ENCODE measurements at places on chromosomes 2 and 18.

DNA sequence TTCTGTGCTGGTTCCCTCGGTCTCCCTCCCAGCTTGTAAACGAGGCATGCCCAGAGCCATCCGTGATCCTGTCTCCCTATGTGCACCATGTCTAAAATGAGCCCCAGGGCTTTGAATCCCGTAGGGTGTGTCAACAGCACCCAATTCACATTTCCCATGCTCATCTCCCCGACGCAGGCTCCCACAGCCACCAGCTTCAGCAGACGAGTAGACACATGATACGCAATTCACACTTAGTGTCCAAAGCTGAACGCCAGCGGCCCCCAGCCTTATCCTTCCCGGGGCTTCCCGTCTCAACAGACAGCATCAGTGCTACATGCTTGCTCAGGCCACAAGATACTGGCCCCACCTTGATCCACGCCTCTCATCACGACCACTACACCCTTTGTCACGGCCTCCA, 88.1 kb downstream of the EIPR1 start:
- DNase-seq = no peak

DNA sequence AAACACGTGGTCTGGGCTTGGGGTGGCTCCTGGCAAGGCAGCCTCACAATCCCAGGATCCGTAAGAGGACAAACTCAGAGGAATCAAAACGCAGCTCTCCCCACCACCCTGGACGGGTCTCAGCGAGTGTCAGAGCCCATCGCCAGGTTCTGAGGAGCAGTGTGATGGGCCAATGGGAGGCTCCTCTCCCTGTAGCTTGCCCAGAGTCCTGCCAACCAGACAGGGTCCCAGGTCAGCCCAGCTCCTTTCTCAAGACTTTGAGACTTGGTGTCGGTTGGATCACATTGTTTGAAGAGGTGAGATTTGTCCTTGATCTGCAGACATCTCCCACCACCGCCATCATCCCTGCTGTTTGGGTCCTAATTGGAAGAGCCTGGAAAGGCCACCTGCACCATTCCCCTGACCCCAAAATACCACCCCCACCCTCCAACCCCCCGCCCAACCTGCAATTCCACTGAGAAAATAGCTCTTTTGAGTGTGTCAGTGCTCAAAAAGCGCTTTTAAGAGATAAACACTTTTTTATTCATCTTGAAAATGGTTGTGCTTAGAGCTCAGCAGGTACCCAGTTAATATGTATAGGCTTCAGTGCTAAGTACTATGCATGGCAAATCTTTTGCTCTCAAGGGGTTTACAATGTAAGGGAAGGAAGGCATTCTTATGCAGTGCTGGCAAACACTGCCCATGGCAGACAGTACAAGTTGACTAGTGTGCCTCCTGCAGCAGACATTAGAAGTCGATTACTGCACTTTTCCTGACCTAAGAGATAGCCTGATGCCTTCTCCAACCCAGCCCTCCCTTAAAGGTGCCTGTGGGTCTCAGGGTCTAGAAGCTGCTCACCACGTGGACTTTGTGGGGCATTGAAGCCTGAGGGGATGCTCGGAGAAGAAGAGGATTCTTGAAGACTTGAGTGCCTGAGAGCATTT, 50.6 kb downstream of the GLI2 start:
- DNase-seq = no peak

DNA sequence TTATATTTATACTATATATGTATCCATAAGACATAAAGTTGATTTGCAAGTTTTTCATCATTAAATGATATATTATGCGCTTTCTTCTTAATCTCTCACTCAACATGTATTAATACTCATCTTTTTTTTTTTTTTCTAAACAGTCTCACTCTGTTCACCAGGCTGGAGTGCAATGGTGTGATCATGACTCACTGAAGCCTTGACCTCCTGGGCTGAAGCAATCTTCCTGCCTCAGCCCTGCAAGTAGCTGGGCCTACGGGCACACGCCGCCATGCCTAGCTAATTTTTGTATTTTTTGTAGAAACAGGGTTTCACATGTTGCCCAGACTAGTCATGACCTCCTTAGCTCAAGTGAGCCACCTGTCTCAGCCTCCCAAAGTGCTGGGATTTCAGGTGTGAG, 51.4 kb upstream of the MAP4K3 start:
- peak; percentile 93 for DNase-seq

DNA sequence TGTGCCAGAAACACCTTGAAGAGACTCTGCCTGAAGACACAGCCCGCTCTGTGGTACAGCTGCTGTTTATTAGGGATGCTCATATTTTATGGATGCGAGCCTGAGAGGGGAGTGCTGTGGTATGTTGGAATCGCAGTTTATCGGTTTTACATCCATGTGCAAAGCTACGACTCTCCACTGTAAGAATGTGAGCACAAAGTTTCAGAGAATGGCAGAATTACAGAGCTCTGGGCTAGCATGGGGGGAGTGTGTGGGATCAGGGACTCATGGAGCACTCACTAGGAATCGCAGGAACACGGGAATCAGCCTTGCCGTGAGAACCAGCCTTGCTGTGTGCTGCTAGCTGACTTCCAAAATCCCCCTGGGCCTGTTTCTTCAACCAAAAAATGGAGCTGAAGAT, 199.9 kb downstream of the RNF144A start:
- no peak for DNase-seq

DNA sequence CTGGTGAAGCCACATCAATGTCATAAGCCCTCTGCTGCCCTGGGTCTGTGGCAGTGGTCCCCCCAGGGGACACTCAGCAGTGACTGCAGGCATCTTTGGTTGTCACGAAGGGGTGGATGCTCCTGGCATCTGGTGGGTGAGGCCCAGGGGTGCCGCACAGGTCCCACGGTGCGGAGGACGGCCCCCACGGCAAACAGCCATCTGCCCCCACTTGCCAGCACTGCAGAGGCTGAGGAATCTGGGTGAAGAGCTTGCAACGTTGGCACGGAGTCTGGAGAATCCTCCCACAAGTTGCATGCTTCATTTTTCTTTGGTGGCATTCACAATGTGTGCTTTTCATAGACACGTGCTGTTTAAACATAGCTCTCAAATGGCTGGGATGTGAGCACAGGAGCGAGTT, 105.1 kb upstream of the PXDN start:
- DNase-seq = no peak

DNA sequence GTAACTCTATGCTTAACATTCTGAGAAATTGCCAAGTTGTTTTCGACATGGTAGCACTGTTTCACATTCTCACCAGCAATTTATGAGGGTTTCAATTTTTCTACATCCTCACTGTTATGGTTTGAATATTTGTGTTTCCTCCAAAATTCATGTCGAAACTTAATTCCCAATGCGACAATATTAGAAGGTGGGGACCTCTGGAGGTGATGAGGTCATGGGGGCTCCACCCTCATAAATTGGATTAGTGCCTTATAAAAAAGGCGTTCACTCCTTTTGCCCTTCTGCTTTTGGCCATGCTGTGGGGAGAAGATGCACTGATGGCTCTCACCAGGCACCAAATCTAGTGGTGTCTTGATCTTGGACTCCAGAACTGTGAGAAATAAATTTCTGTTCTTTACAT, 110.3 kb downstream of the HRH4 start:
- no peak for DNase-seq

DNA sequence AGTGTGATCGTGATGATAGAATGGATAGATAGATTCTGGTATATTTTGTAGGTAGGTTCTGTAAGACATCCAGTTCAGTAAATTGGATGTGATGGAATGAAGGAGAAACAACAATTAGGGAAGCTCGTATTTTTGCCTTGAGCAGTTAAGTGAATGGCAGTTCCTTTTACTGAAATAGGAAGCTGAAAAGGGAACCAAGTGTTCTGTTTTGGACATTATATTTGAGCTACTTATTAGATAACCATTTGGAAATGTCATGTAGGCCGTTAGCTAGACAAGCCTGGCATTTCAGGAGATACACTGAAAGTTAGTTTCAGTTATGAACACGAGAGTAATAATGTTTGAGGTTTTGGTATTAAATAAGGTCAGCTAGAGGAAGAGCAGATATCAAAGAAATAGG, 41.5 kb downstream of the MARCHF7 start:
- no peak for DNase-seq

DNA sequence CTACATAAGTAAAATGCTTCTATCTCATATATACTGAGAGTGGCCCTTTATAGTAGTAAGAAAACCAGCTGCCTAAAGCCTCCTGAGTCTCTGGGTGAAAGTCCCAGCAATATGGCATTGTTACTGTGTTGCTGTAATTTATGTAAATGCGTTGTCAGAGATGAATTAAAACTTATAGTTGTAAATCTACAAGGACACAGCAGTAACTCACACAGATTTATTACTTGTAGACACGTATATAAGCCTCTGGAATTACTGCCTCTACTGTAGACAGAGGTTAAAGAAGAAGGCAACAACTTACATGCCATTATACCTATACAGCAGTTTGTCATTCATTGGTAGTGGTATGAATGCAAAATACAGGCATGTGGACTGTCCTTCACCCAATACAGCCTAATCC, 169.1 kb upstream of the BOD1L2 start:
- DNase-seq = no peak

- no peak for DNase-seq
These were observed 312.4 kb upstream of the SYT4 start for GRCh38 chr18:43589611-43590151.

- no peak for DNase-seq
These were observed 463 bp upstream of the DNAJB2 start for GRCh38 chr2:219278655-219279150.

GRCh38 chr18:23229472-23229871, 94.2 kb downstream of the CABLES1 start:
- DNase-seq = peak; percentile 90

DNA sequence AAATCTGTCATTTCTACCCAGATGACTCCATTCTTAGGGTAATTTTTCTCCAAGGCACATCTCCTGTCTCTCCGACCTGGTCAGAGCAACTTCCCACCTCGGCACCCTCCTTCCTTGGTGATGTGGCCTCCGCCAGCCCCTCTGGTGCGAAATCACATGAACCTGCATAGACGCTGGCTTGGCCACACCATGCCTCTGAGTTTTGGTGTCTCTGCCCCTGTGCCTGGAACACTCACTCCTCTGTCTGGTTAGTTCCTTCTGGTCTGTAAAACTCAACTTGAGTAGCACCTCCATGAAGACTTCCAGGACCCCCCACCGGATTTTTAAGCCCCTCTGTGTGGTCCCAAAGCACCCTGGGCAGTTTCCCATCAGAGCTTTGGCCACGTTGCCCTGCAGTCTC, 83.2 kb upstream of the OTOS start:
- no peak for DNase-seq

DNA sequence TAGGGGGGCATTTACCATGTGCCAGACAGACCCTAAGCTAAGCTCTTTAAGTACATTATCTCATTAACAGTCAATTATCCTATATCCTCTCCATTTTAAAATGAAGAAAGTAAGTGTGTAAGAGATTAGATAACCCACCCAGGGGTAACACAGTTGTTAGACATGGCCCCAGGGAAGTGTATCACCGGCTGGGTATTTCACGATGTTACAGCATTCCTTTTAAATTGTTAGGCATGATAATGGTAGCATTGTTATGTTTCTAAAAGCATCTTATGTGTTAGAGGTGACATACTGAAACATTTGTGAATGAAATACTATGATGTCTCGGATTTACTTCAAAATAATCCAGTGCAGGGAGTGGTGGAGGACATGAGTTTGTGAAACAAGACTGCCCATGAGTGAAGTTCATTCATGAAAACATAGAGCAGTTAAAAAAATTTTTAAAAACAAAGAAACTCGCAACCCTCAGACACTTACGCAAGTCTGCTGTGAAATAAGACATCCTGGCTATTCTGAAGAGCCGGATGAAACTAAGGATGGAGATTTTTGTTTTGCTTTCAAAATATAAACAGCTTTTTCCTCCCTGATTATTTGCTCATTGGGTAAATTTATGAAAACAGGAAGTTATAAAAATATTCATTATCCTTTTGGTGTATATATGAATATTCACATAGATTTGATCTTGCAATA, 54.9 kb downstream of the IL1RL2 start:
- peak; percentile 41 for DNase-seq

DNA sequence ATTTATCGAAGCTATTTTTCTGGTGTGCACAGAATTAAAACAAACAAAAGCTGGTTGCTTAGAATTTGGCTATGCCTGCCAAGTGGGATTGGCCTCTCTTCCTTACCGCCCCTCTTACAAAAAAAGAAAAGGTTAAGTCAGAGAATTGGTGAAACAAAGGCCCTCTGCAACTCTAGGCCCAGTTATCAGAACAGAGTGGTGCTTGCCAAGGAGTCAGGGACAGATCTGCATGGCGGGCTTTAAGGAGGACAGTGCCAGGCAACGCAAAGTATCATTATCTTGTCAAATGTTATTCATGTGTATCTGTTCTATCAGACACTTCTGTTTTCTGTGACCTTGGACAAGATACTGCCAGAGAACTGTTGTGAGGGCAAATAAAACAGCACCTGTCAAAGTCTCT, 78.3 kb downstream of the TGIF1 start:
- DNase-seq = no peak

DNA sequence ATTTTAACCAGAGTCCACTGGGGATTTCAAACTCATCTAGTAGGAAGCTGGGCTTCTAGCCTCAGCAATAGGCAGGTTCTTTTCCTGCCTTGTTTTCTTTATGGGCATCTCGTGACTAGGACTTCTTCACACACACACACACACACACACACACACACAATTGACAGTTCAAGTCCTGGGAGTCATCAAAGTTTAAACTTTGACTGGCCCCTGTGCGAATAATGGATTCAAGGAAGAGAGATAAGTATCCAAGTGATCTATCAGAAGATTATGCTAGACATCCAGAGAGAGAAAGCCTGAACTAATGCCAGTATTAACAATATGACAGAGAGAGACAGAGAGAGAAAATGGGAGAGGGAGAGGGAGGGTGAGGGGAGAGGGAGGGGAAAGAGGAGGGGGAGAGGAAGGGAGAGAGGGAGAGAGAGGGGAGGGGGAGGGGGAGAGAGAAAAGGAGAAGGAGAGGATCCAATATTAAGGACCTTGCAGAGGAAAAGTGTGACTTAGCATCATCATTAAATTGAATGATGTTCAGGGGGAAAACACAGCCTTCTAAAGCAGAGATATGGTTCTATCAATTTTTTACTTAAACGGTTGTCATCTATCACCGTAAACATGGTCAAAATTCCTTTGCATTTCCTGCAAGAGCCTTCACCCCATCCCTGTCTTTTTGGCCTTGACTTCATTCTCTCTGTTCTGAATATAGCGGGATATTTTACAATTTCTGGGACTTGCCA, 327.6 kb upstream of the ZEB2 start:
- no peak for DNase-seq

Data from EH (cell line).